ENCODE measurements at places on chromosomes 7 and 10.

DNA sequence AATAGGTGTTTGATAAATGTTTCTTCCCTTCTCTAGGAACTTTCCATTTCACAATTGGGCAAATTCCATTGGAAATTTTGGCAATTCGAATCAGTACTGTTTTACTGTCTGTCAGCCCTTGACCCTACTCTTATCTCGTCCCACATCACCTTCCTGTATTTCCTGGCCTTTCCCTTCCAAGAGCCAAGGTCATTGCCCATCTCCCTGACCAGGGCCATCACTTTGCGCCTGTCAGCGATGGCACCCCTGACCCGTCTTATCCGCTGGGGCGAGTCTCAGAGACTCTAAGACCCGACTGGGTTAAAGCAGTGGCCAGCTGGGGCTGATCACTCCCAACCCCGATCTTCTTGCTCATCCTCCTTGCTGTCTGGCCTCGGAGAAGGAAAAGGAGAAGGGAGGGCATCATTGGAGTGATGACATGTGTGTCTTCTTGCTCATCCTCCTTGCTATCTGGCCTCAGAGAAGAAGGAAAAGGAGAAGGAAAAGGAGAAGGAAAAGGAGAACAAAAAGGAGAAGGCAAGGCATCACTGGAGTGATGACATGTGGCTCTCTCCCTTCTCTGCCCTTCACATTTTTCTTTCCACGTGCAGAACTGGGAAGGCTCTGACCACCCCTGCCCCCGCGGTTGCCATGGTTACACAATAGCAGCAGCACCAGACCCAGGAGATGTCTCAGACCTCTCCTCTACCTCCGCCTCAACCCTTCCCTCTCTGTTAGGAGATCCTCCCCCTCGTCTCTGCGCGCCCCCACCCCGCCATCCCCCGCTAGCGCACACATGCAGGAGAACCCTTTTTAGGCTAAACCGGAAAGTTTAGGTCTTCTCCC, 2.0 kb downstream of the SEMA3D start:
- DNase-seq, result no peak

DNA sequence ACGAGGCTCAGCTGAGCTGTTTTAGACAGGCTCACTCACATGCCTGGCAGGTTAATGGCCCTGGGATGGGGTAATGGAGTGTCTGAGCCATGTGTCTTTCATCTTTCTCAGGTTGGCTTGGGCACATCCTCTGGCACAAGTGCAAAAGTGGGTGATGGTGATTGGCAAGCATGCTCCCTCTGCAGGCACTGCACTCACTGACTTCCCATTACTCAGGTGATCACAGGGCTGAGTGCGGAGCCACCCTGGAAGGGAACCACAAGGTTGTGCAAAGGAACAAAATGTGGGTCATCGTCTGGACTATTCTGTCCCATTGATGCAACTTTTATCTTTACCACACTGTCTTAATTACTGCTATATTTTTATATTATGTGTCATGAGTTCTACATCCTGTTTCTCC, 244.1 kb upstream of the AKR1E2 start:
- no peak for DNase-seq

GRCh38 chr10:26372513-26373354, 65.4 kb upstream of the APBB1IP start:
- no peak for DNase-seq

GRCh38 chr7:136386876-136387275, 409.7 kb upstream of the MTPN start:
- no peak for DNase-seq

DNA sequence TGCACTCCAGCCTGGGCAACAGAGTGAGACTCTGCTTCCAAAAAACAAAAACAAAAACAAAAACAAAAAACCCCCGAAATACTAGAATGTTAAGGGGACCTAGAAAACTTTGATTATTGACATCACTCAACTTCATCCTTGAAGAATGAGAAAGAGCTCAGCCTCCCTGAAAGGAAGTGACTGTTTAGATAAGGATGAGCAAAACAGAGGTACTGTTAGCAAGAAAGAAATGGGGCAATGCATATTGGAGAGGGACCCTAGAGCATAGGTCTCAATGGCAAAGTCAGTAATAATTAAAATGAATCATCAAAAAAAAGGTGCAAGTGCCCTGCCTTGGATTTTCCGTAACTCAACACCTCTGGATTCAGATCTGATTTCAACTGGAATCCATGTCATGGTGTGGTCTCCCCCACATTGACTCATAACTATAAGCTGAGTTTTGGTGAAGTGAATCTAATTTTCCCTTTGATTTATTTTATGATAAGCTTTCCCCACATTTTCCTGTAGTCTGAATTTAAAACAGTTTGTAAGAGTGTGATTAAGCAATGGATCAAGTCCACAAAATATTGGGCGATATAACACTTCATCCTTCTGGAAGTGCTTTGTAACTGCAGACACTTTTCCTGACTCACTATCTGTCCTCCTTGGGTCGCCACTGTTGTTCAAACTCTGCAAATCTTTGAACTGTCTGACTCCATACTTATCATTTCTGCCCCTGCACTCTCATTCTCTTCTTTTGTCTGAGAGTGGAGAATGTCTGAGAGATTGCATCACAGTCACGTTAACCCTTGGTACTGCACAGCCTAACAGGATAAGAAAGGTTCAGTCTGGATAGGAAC, 224.8 kb upstream of the LYZL1 start:
- DNase-seq, result no peak

Measured in stimulated activated CD4-positive, alpha-beta T cell treated with anti-CD3 and anti-CD28 coated beads, Interleukin-1b, Interleukin-23, amount 100 ng/mL, for 24 hours (primary cell).